ENCODE measurements at places on chromosomes 5 and 9.

DNA sequence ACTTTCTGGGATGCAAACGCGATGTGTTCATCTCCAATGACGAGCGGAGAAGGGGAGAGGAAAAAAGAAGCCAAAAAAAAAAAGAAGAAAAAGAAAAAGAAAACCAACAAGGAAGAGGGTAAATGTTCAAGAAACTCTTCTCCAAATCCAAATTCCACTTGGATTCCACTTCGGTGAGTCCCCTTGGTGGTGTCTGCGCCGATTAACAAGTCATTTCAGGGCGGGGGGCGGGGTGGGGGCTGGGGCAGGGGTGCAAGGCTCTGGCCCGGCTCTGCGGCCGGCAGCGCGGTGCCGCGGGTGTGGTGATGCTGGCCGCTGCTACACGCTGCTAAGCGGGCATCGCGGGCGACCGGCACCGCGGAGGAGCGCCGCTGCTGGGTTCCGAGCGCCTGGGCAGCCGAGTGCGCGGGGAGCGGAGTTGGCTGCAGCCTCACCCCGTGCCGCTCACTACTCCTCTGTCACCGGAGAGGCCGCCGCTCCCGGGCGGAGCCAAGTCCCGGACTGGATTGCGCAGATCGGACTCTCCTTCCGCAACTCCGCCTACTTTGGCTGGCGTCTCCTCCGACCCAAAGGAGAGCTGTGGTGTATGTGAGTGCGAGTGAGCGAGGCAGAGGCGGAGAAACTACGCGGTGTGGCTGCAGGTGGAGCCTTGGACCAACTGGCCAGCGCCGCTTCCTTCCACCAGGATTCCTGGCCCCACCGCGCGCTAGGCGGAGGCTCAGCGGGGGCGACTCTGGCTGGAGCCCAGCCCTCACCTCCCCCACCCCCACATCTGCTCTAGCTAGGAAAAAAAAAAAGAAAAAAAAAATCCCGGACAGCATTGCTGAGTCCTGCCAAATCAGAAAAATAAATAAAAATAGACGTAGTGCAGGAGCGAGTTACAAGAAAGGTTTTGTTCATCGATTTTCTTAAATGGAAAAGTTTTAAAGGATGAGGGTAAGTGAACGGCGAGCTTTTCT is at the start of gene SEMA6A:
TSS of gene SEMA6A (minus strand) at position 457 of the 959 bp plus-strand sequence. CDS start 69,879 bp downstream, outside the sequence.
- DNase-seq: peak; percentile 76

DNA sequence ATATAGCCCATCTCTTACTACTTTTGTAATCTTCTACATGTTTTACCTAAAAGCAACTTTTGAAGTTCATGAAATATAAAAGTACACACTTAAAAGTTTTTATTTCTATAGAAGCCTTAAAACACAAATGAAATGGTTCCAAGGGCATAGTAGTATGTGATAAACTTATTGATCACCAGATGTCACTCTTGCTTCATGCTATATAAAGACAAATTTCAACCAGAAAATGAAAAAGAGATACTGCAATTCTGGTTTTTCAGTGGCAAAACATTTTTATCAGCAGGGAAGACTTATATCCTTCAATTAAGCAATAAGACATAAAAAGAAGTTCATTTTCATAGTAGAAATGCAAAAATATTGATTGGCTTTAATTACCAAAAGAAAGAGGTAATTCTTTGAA is 69.4 kb upstream of the FBXL17 start:
- DNase-seq: no peak

- DNase-seq: no peak
Measured at GRCh38 chr5:175884214-175884613, 12.8 kb downstream of the CPLX2 start.

DNA sequence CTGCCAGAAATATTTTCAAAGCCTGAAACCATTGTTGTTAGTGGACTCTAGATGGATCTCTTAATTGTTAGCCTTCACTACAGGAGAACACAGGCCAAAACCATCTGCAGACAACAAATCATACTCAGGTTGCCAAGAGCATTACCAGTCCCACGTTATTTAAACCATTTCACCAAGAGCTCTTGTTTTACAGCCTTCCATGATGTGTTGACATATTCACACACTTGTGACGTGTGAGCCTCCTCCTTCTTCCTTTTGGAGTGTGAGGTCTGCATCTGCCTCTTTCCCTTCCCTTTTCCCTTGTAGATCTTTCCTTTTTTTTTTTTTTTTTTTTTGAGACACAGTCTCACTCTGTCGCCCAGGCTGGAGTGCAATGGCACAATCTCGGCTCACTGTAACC is 279.0 kb downstream of the AUH start:
- DNase-seq: peak; percentile 57

GRCh38 chr9:15873573-15874177 is 320.8 kb downstream of the CCDC171 start:
- DNase-seq: peak; percentile 39

DNA sequence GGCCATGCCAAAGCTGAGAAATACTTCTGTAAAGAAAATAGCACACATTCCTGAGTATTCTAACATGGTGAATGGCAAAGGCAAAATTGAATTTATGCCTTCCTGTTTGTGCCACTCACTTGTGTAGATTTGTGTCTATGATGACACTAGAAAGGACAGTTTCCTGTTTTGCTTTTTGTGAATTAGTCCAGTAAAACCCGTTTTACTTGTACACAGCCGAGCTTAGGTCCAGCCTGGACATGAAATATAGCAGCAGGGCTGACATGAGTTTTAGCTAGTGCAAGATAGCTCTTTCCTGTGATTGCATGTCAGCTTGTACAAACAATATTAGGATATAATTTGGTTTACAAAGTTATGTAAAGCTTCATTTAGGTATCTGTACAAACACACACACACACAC is 1891.7 kb upstream of the WWC1 start:
- DNase-seq: no peak

Measured in inflammatory macrophage treated with lipopolysaccharide for 4 hours (primary cell).